ENCODE measurements at places on chromosomes 16 and 17.

GRCh38 chr16:57308041-57308440 lies 23.6 kb upstream of the PLLP start:
- DNase-seq = no peak

- no peak for DNase-seq
Measured at GRCh38 chr16:22225060-22225459, 19.0 kb downstream of the EEF2K start.

GRCh38 chr17:17493986-17494466 lies 2.2 kb downstream of the RASD1 start:
- DNase-seq = no peak

GRCh38 chr16:66523861-66524354 lies 26.0 kb downstream of the TK2 start:
- no peak for DNase-seq

- no peak for DNase-seq
Measured at GRCh38 chr17:48510761-48511604, 19.8 kb downstream of the HOXB1 start.

DNA sequence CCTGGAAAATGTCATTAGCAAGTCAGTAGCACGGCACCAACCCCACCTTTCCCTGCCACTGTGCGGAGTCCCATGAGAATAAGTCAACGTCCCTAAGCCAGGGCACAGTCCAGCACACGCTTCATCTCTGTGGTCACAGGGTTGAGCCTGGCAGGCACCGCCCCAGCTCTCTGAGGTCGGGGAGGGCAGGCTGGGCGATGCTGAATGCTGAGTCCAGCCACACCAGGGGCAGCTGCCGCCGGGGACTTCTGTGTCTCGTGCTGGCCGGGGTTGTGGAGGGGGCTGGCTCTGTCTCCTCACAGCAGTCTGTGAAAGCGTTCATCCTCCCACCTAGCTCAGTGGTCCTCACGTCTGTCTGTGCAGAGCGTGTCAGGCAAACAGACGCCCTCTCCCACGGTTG lies 53.2 kb downstream of the BANP start:
- no peak for DNase-seq

DNA sequence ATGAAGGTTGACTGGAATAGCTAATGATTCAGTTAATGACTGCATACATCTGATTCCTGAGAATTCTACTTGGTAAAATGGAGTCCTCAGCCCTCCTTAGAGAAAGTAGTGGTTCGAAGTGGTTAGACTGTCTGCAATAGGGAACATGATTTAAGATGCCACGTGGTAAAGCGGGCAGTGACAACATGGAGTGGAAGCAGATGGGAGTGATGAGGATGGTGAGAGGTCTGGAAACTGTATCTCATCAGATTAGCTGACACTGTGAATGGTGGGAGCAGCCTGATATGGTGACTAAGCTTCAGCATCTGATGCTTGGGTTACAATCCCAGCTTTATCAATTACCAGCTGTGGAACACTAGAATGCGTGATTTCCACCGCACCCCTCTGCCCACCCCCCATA lies 8.4 kb downstream of the CDH11 start:
- DNase-seq = no peak

DNA sequence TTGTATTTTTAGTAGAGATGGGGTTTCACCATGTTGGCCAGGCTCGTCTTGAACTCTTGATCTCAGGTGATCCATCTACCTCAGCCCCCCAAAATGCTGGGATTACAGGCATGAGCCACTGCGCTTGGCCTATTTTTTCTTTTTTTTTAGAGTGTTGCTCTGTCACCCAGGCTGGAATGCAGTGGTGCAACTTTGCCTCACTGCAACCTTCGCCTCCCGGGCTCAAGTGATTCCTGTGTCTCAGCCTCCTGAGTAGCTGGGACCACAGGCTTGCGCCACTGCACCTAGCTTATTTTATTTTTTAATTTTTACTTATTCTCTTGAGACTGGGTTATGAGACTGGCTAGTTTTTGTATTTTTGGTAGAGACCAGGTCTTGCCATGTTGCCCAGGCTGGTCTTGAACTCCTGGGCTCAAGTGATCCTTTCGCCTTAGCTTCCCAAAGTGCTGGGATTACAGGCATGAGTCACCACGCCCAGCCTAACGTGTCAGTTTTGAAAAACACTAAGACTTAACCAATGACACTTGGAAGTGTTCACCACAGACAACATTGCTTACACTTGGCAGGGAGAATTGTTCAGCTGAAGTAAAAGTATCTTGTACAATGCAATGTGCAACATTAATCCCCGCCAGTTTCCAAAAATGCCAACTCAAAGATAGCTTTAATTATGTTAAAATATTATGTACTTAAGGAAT lies 26.9 kb downstream of the ATAD5 start:
- DNase-seq = no peak

GRCh38 chr16:75774197-75774596 lies 47.9 kb upstream of the CPHXL start:
- no peak for DNase-seq

DNA sequence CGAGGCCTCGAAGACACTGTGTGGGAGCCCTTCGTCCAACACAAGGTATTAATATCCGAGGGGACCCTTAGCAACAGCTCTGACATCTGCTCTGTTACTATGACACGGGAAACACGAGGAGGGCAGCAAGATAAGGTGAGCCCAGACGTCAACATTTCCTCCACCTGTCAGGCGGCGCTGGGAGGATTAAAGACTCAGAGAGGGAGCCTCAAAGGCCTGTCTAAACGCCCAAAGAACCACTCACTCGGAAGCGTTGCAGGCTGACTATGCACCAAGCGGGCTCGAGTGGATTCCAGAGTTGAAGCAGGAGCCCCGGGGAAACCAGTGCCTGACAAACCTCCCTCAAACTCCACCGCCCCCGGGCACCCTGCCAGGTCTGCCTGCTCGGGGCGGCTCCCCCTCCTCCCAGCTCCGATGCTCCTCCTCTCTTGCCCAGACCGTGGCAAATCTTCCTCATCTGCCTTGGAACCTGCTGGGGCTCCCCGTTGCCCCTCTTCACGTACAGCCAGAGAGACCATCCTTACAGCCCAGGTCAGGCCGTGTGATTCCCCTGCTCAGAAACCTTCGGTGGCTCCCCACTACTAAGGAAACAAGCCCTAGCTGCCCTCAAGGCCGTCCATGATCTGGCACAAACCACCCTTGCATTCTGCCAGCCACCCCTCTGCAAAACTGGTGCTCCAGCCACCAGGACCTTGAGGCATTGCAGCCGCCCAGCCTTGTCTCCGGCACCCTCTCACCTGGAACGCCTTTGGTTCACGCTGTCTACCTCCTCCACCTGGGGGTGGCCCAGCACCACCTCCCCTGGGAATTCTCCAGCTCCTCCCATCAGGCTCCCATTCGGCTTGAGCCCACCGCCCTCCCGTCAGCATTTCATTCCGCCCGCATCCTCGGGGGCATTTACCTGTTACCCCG lies 16.2 kb downstream of the RPH3AL start:
- DNase-seq = peak; percentile 39

DNA sequence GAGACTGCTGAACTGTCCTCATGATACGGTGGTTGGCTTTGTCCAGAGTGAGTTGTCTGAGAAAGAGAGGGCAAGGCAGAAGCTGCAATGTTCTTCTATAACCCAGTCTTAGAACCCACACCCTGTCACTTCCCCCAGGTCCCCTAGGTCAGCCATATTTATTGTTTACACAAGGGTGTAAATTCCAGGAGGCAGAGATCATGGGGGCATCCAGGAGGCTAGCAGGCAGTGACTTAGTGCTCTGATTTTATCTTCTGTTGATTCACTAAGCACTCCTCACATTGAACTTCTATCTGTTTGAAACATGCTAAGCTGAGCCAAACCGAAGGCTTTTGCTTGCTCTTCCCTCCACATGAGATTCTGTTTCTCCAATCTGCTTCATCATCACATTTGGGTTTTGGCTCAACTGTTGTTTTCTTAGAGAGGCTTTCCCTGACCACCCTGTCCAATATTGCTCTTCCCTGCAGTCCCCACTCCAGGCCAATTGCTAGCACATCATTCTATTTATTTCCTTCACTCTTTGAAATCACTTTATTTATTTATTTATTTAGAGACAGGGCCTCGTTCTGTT lies 34.3 kb upstream of the SHISA9 start:
- DNase-seq = no peak

DNA sequence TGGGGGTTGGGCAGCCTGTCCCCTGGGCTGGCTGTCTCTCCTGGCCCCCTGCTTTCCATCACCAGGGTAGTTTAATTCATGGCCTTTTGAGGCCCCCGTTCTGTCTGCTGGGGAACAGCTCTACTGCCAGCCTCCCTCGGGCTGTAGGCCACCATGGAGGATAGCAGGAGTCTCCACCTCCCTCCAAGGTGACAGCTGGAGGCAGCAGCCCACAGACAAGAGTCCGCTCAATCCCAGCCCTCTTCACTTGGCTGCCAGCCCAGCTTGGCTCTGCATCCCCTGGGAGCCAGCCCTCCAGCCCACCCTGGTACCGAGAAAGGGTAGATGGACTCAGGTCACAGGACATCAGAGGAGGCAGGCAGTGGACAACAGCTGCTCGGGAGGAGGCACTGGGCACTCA lies 194.6 kb upstream of the SDK2 start:
- no peak for DNase-seq

DNA sequence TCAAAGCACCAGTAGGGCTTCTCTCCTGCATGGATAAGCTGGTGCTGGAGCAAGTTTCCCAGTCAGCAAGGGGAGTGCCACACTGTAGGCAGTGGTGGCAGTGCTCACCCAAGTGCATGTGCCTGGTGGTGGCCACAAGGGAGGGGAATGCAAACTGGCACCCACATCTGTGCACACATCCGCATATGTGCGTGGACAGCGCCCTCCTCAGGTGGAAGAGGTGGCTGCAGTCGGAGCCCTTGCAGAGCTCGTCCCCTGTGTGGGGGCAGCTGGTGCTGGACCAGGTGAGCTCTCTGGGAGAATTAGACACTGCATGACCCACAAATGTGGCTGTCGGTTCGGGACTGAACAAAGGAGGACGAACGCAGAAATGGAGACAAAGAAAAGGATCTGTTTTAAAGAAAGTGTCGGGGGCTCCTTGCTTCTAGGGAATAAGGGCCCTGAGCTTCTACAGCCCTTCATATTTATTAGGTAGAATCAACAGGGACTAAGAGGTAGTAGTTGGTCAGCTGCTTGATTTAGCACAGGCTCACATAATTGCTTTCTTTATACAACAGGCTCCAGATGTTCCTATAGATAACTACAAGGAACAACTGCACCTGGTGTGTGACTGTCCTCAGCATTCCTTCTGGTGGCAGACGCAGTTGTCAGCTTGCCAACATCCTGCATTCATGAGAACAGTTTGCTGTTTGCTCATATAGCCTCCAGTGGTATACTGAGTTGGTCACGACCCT lies 5.3 kb upstream of the ZNF689 start:
- no peak for DNase-seq

- no peak for DNase-seq
Measured at GRCh38 chr16:1768061-1768766, 3.1 kb downstream of the NME3 start.

DNA sequence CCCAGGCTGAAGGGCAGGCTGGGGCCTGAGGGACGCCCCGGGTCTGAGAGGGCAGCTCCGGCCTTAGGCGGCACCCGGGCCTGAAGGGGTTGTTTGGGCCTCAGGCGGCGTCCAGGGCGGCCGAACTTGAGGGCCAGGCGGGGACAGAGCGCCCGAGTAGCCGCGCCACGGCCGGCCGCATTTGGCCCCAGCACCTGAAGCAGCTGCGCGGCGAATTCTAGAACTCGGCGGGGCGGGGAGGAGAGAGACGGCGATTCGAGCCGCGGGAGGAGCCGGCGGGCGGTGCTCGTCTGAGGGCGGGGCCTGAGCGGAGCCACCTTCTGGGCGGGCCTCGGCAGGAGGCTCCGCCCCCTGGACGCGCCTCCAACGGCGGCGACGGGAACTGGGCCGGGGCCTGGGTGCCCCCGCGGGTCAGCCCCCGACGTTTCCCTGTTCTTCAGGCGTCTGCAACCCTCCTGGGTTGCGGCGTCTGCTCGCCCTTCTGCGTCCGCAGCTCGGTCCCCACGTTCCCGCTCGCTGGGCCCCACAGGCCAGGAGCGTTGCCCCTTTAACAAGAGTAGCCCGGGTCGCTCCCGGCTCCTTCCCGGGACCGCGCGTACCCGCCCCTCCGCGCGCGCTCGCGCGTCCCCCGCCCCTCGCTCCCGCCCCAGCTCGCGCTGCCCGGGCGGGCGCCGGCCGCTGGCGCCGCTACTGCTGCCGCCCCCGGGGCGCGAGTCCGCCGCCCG lies at the start of the genes INCA1 and KIF1C:
Gene INCA1 (minus strand): TSS at position 221 of the 725 bp plus-strand sequence. CDS start 3,085 bp downstream, outside the sequence.
Gene KIF1C (plus strand): TSS at position 649 of the 725 bp plus-strand sequence. CDS start 2,297 bp downstream, outside the sequence.
- DNase-seq = peak; percentile 3

DNA sequence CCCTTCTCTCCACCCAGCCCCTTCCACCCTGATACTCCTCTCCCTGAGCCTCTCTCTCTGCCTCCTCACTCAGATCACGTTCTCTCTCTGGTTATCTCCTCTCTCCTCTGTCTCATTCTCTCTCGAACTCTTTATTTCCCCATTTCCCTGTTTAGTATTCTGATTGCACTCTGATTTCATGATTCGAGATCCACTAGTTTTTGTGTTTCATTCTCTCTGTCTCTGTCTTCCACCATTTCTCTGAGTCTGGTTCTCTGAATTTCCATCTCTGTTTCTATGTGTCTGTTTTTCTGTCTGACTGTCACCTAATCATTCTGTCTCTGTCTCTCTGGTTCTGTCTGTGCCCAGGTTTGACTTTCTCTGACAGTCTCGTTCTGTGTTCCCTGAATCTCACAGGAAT lies 2.0 kb downstream of the SEZ6L2 start:
- DNase-seq = no peak

- DNase-seq = no peak
Measured at GRCh38 chr17:55416470-55417052, 5.1 kb downstream of the MMD start.

- DNase-seq = no peak
Measured at GRCh38 chr16:11836650-11837244, 14.6 kb downstream of the RSL1D1 start.

- DNase-seq = no peak
Measured at GRCh38 chr16:81251871-81252270, 13.4 kb downstream of the BCO1 start.

DNA sequence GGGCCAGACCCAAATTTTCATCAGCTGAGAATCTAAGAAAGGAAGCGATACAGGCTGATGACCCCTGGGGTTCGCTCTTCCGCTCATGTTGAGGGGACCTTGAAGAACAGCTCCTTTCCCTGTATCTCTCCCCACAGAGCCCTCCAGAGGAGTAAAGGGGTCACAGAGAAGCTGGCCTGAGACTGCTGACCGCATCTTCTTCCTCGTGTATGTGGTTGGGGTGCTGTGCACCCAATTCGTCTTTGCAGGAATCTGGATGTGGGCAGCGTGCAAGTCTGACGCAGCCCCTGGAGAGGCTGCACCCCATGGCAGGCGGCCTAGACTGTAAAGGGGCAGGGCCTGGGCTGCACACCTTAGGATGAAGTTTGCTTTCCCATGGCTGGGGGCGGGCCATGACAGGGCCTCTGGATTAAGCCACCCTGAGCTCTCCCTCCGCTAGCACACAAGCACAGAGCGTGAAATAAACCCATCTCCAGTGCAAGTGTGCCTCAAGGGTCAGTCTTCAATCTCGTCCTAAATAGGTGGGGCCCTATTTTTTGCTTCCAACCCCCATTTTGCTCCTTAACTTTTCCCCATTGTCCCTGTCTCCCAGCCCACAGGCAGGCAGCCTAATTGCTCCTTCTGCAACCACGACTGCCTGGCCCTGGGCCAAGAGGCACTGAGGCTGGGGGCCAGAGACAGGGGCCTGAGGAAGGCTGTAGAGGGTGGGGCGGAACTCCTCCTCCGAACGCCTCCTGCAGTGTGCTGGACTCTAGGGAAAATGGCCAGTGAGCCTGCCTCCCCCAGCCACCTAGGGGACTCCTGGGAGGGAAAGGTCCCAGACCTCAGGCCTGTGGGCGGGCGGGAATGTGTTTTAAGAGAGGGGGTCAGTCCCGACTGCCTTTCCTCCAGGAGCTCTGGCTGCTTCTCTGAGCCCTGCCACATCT lies 3.6 kb downstream of the ZACN start:
- DNase-seq = no peak

GRCh38 chr17:26774291-26775218 lies 519.4 kb upstream of the WSB1 start:
- DNase-seq = no peak

- DNase-seq = no peak
Measured at GRCh38 chr17:17809531-17810083, 27.2 kb downstream of the SREBF1 start.
